ENCODE measurements at places on chromosomes 3 and 15.

GRCh38 chr3:108124337-108125152 lies 33.7 kb upstream of the CD47 start:
- DNase-seq, result no peak

GRCh38 chr15:57668016-57668415 lies 38.5 kb upstream of the POLR2M start:
- no peak for DNase-seq

- no peak for DNase-seq
Measured at GRCh38 chr3:139601191-139601961, 61.8 kb upstream of the RBP1 start.

DNA sequence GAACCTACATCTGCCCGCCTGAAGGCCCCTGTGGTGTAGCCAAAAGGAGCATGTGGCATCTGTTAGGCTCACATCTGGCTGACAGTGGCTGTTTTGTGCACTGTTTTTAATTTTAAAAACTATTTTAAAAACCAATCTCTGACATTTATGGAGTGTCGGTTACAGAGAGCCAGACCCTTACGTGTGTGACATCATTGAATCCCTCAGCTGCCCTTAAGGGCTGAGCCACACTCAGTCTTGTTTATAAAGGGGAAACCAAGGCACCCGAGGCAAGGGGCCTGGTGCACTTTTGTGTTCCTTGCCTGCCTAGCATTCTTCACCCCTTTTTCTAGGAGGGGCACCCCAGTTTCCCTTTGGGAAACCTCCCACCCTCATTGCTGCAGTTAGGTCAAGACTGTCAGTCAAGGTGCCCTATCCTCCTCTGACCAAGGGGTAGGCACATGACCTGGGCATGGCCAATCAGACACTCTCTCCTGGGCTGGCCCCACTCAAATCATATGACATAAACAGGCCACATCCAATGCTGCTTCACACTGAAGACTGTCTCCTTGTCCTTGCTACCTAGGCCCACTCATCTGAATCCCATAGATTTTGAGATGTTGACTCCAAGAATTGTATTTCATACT lies 105.3 kb downstream of the LSM3 start:
- DNase-seq, result no peak

GRCh38 chr15:100944986-100945385 lies 25.8 kb downstream of the LRRK1 start:
- no peak for DNase-seq

- DNase-seq, result no peak
Measured at GRCh38 chr15:99580076-99580475, 14.3 kb downstream of the MEF2A start.

DNA sequence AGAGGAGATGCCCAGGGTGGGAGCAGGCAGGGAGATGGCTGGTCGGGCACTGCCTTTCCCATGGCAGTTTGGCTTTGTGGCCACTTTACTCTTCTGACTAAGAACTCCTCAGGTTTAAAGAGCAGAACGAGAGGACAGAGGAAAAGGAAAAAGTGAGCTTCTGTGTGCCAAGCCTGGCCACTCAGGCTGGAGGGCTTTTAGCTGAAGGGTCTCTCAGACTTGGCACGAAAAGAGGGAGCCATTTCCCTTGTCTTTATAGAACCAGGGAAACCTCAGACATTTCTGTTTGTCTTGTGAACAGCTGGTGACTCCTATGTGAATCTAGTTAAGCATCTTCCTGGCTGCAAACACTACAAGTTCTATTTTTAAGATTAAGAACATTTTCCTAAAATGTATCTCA lies 23.3 kb upstream of the PSMD6 start:
- no peak for DNase-seq

DNA sequence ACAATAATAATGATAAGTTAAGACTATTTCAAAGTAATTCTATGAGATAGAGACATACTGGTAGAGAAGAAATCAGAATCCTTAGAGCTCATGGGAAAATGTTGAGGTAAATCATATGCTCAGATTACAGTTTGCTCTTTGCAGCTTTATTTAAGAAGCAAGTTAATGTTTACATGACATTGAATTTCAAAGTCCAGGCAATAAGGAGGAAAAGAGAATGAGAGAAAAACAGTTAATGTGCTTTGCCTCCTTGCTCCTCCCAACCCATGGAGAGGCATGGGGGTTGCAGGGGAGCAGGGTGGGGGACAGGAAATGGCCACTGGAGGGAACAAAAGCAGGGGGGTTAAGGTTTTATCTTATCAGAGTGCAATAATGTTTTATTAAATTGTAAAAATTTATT lies 42.2 kb upstream of the ZBTB38 start:
- DNase-seq, result no peak

- DNase-seq, result no peak
Measured at GRCh38 chr15:99058421-99058870, 46.4 kb upstream of the SYNM start.

DNA sequence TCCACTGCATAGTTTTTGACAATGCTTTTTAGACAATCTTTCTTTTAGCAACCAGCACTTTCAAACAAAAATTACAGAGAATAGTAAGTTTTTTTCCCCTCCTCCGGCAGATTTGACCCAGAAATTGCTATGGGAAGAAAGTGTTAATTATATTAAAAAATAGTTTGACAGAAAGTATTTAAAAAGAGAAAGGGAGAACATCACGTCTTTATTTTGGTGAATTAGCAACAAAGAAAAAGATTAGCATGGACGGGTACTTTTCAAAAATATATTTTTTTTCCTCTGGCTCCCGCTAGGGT lies 831 bp upstream of the KAT2B start:
- DNase-seq, result no peak

DNA sequence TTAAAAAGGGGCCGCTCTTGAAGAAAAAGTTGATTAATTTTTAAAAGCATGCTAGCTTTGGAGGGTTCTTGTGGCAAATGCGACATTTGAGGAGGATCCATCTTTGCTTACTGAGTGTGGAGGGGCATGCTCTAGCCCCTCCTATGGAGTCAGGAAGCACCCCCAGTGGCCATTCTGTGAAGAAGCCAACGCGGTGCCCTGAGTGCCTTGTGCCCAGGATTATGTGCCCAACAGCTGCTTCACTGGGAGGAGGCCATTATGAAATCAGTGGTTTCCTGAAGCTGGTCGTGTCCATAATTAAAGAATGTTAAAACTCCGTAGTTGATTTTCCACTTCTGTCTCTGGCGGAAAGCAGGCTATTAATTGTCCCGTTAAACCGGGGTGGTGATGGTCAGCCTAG lies 69.1 kb upstream of the TNFAIP8L3 start:
- DNase-seq, result no peak

DNA sequence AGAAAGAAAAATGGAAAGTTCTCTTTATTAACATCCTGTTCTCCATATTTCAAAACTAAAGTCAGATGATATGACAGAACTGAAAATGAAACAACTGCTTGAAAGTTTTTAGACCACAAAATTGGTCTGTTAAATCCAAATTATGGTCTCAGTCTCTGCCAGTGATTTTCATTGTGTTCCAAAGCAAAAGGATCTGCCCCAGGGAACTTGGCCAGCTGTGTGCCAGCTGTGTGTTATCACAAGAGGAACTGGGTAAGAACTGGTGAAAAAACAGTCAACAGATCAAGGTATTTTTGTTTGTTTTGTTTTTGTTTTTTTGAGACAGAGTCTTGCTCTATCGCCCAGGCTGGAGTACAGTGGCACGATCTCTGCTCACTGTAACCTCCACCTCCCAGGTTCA lies 323.3 kb downstream of the CTNNB1 start:
- no peak for DNase-seq

GRCh38 chr15:66682865-66683264 lies 19.2 kb upstream of the SMAD6 start:
- no peak for DNase-seq

- no peak for DNase-seq
Measured at GRCh38 chr15:80207887-80208286, 44.1 kb downstream of the CTXND1 start.

- DNase-seq, result no peak
Measured at GRCh38 chr15:56242576-56243162, 1.0 kb downstream of the RFX7 start.

GRCh38 chr3:181917027-181917426 lies 205.3 kb downstream of the SOX2 start:
- DNase-seq, result no peak

GRCh38 chr3:186570941-186571643 lies 572 bp downstream of the DNAJB11 start:
- DNase-seq, result no peak

DNA sequence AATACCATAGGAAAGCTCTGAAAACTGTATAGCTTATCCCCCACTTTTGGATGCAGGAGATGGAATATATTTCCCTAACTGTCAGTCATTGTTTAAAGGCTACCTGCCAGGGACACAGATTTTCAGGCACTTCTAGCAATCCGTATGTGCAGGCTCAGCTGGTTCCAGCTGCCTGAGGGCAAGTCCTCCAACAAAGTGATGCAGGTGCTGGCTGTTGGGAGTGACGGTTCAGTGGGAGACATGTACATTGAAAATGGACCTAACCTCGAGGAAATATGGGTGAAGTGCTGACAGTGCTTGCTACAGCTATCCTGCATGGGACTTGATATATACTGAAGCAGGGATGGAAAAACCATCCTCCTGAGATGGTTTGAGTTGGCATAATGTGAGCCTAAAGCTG lies 153.1 kb upstream of the GAP43 start:
- no peak for DNase-seq

- DNase-seq, result no peak
Measured at GRCh38 chr3:104849070-104849469, 517.6 kb upstream of the ALCAM start.

DNA sequence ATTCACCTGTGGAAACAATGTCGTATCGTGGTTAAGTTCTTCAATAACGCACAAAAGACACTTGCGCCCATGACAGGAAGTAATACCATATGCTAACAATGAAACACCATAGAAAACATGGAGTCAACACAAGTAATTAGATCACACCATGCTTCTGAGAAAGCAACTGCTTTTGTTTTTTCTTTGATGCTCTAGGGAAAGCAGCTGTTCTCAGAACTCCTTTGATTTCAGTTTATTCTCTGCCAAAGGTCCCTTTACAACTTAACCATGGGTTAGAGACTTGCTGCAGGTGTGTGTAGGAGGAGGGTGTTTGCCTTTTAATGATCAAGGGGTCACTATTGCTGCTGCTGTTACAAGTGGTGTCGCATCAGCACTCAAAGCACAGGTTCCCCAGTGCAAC lies 324.0 kb upstream of the SLCO3A1 start:
- DNase-seq, result no peak

- no peak for DNase-seq
Measured at GRCh38 chr3:126446791-126447190, 28.9 kb downstream of the ZXDC start.

DNA sequence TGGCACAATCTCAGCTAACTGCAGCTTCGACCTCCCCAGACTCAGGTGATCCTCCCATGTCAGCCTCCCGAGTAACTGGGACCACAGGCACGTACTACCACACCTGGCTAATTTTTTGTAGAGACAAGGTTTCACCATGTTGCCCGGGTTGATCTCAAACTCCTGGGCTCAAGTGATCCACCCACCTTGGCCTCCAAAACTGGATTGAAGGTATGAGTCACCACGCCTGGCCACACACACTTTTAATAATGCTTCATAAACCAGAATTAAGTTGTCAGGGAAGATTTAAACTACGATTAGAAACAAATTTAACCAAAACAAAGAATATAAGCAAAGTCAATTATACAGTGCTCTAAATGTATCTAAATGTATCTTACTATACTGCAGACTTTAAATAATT lies 87.5 kb downstream of the LRRFIP2 start:
- DNase-seq, result no peak

DNA sequence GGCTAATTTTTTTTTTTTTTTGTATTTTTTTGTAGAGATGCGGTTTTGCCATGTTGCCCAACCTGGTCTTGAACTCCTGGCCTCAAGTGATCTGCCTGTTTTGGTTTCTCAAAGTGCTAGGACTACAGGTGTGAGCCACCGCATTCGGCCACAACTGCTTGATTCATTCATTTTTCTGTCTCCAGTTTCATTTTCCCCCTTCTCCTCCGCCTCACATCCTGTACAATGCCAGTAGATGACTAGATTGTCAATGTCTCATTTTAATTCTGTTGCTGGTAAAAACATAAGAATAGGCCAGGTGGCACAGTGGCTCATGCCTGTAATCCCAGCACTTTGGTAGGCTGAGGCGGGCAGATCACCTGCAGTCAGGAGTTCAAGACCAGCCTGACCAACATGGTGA lies 12.0 kb upstream of the ZNF592 start:
- no peak for DNase-seq

- no peak for DNase-seq
Measured at GRCh38 chr3:139797724-139798343, 120.1 kb upstream of the NMNAT3 start.

DNA sequence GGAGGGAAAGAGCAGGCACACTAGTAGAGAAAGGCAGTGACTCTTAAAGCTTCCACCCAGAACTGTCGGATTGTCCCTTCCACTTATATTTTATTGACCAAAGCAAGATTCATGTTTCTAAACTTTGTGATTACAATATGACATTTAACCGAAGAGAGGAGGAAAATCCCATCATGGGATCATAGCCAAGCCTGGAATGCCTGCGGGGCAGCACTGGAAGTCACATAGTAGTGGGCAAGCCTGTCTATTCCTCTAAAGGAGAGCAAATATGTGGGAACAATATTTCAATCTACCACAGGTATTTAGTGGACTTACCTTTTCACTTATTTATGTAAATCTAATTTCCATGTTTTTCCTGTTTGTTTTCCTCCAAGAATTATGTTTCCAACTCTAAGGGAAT lies 3.8 kb upstream of the TMOD3 start:
- DNase-seq, result no peak

GRCh38 chr3:99966662-99967416 lies 147.5 kb downstream of the FILIP1L start:
- no peak for DNase-seq

DNA sequence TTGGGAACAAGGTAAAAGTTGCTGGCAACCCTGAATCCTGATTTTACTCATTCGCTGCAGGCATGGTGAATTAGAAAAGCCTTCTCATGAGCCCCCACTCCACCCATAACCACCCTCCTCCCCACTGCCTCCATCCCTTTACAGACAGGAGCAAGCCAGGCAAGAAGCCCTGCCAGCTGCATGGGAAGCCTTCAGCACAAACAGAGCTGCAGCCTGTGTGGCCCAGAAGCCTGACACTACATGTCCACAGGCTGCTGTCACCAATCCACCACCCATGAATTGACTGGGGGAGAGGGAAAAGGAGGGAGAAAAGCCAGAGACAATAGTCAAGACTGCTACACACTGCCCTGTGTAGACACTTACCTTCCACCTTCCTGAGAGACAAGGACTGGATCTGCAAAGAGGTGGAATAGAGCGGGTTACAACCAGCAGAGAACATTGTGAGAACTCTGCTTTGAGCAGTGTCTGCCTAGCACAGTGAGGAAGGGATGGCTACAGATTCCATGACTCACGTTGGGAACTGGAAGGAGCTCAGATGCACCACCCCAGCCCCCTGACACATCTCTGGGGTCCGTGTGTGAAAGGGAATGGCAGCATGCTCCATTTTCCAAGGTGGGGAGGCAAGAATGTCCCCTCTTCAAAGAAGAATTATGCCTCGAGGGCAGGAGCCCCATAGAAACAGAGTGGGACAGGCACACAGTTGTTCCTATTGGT lies 33.9 kb downstream of the DZIP1L start:
- no peak for DNase-seq

- no peak for DNase-seq
Measured at GRCh38 chr3:194301730-194302129, 49.4 kb downstream of the CPN2 start.

- no peak for DNase-seq
Measured at GRCh38 chr3:73668391-73668790, 43.6 kb upstream of the PDZRN3 start.

- DNase-seq, result no peak
Measured at GRCh38 chr3:14786369-14786768, 32.4 kb upstream of the FGD5 start.
